ENCODE measurements at places on chromosomes 7 and 10.

GRCh38 chr7:6438427-6438826 lies 9.3 kb downstream of the DAGLB start:
- no peak for DNase-seq

GRCh38 chr7:107450970-107451369 lies 18.9 kb upstream of the GPR22 start:
- no peak for DNase-seq

DNA sequence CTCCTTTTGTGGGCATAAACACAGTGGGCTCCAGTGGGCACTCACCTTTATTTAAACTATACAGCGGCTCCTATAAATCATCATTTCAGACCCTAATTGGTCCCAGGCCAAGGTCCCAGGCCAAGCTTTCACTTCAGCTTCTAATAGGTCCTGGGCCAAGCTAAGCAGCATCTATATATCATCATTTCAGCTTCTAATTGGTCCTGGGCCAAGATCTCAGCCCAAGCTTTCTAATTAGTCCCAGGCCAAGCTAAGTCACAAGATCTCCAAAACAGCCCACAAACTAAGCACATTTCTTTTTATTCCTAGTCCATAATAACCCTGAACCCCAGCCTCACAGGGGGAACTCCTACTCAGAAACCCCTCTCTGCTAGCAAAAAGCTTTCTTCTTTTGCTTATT lies 47.1 kb downstream of the ZNF680 start:
- no peak for DNase-seq

- no peak for DNase-seq
Observed at GRCh38 chr7:2245883-2246675, 4.1 kb downstream of the NUDT1 start.

DNA sequence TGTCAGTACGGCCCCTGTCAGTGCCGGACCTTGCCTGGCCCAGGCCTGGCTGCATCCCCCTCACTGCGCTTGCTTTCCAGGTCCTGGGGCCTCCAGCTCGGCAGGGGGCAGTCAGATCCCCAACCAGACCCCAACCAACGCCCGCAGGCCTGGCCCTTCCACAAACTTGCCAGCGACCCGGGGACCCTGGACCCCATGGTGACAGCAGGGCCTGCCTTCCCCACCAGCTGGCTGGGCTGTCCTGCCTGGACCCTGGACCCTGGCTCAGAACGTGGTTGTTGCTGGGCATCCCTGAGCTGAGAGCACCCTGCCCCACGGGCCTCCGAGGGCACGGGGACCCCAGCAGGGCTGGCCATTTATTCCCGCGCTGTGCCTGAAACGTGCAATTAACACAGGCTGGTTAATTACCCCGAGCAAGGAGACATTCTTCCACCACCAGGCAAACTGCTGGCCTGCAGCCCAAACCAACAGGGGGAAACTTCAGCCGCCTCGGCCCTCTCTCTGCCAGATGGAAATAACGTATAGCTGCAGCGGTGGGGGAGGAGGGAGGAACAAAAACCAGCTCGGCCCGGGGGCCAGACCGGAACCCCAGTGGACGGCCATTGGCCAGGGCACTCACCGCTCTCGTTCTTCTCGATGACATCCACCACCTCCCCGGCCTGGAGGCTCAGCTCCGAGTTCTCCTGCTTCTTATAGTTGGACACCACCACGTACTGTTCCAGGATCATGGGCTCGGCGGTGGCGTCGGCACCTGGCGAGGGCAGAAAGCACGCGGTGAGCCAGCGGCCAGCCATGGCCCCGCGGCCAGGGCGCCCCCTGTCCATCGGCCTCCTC lies 167.1 kb downstream of the NEURL1 start:
- DNase-seq, result no peak

DNA sequence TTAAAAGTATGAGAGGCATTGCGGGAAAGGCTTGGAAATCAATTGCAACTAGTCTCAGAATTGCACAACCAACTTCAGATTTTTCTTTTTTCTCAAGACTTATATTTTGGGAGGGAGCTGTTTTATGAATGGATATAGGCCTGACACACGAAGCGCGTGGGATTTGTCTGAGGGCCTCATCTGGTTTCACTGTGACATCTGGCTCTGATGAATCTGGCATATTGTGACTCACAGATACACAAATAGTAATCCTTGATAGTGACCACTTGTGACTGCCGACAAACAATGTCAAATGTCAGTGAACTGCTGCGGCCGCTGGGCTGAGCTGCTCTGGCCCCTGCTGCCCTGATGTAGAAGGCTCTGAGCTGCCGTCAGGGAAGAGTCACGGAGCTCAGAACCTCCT lies 655.1 kb downstream of the INHBA start:
- no peak for DNase-seq

DNA sequence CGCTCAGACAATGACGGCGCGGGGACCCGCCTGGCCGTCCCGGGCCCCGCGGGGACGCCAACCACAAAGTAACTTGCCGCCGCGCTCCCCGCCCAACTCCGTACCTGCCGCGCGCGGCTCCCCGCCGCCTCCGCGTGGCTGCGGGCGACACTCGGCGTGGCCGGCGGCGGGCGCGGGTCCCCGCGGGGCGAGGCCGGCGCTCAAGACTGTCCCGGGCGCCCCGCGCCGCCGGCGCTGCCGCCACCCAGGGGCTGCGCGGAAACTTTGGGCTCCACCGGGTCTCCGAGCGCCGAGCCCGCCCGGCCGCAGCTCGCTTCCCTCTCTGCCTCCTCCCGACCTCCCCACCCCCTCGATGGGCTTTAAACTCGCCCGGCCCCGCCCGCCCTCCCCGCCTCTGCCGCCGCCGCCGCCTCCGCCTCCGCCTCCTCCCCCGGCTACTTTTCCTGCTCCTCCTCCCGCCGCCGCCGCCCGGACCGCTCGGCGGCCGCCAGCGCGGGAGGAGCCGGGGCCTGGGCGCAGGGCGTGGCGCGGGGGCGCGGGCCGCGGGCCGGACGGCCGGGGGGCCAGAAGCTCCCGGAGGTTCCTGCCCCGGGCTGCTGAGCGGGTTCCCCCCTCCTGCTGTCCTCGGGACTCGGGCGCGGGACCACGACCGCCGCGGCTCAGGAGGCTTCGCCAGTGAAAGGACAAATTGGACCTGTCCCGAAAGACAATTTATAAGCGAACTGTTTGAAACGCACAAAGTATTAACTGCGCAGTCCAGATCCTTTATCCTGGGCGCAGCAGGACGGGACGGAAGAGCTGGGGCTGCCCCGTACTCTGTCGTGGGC lies 10.6 kb upstream of the GRB10 start:
- no peak for DNase-seq

DNA sequence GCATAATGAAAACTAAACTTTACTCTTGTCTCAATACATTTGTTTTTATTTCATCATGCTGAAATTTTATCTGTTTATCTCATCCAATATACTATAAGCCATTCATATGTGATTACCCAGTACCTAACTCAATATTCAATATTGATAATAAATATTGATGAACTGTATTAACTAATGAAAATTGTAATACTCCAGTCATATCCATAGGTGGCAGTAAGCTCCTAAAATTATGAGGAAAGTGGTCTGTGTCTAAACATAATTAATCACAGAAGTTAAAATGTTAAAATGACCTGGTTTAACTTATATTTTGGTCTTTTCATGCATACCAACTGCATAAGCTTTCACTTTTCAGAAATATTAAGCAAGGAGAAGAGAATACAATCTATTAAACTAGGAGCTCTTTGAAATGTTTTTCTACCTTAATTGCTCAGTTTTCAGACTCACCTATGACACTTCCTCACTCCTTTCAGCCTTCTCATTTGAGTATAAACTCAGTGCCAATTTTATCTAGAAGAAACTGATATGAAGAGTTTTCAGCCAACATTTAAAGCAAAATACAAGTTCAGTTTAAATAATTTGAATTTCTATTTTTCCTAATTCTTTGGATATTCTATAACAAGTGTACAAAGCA lies 30.5 kb upstream of the VWDE start:
- no peak for DNase-seq

DNA sequence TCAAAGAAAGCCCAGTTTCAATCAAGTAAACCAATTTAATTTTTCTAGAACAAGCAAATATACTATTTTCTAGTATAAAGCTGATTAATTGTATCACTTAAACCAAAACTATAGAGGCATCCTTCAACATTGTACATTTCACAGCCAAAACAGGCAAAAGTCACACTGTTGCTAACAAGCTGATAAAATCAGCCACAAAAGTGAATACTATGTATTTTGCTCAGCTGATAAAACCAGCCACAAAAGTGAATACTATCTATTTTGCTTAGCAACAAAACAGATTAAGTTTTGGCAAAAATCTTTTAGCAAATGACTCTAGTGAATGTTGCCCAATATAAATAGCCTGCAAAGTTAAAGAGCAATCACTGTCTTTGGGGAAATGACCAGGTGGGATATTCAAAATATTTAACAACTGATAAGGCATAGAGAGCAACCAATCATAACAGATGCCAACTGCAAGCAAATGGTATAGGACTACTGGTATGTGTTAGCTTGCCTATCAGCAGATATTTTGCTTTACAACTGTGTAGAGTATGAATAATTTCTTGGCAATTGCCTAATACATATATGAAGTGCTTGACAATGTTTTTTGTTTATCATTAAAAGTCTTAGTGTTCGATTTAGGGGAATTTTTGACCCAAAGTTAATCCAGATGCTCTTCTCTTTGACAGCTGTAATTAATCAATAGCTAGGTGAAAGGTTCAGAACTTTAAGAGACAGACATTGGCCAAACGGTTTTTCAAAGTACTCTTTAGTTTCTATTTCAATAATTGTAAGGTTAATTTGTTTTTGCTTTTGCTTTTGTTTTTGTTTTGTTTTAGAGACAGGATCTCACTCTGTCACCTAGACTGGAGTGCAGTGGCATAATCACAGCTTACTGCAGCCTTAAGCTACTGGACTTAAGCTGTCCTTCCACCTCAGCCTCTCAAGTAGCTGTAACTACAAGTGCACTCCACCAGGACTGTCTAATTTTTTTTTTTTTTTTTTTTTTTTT lies 44.4 kb upstream of the SP4 start:
- no peak for DNase-seq

- no peak for DNase-seq
Observed at GRCh38 chr10:88318803-88319202, 264.3 kb downstream of the RNLS start.

DNA sequence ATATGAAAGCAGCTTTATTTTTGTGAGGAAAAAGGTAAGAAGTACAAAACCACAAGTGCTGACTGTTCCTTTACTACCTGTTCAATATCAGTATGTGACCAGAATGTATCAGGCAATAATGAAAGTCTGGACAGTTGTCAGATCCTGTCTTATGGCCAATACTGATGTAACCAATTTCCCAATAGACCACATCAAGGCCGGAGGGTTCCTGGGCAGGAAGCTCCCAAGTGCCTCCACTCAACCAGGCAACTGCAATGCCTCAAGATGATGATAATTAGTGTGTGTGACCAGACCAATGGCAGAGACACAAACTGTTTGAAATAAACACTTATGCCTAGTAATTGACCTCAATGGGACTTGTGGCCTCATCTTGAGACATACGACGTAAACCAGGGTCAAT lies 149.4 kb upstream of the ASAH2 start:
- DNase-seq, result no peak

DNA sequence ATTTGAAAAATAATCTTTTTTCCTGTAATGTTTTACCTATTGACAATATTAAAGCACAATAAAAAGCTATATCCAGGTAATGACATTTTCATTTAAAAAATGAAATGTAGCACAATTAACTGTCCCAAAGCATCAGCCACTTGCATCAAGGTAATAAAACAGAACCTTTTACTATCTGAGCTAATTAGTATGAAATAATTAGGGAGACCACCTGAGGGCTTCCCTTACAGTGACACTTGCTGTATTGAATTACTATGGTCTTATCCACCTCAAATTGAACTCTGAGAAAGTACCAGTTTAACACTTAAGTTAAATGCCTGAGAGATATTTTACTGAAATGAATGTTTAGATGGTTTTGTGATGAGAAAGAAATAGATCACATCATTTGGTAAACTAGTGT lies 119.4 kb upstream of the DKK1 start:
- no peak for DNase-seq

- DNase-seq, result no peak
Observed at GRCh38 chr7:14501436-14501835, 401.1 kb downstream of the DGKB start.

DNA sequence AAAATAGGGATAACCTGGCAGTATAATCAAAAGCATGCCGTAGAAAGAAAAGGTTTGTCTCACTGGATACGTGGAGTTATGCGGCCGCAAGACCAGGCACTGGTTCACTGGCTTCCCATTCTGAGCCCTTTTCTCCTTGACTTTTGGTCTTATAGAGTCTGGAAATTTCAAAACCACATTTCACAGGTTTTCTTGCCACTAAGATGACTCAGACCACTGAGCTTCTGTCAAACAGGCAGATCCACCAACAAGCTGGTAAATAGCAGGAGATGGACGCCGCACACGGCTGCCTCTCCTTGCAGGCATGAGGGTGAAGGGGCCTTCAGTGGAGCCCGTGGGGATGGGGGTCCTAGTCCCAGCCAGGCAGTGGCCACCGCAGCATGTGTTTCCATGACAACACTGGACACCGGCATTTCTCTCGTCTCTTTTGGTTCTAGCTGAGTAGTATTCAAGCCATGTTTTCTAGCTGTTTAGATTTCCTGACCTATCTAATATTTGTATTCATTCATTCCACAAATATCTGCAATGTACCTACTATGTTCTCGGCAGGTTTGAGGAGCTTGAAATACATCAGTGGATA lies 55.5 kb downstream of the KLF6 start:
- no peak for DNase-seq

DNA sequence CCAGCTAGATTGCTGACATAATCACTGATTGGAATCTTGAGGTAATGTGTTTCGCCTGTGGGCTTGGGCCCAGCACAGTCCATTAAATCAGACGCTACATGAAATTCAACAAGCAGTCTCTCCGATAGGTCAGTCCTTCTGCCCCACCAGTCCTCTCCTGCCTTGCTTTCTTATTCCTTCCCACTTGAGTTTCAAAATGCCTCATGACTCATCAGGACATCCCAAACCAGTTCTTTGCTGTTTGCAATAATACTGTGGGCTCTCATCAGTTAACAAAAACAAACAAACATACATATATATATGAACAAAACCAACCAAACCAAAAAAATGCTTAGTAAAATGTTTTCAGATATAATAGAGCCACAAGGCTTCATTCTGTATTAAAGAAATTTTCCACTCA lies 599.0 kb downstream of the SORCS1 start:
- DNase-seq, result no peak

GRCh38 chr7:106143711-106144337 lies 31.7 kb upstream of the SYPL1 start:
- DNase-seq, result no peak

GRCh38 chr10:79202188-79203013 lies 133.6 kb downstream of the ZMIZ1 start:
- DNase-seq, result no peak
